Activated CD4-positive, alpha-beta T cell treated with anti-CD3 and anti-CD28 coated beads, Interleukin-2, amount 10 ng/mL, durations not matched to agents 7 days and 5 days (primary cell): ENCODE measurements at places on chromosomes 16 and 17. TPM values are rescaled to one million over a fixed set of nuclear protein-coding genes. Genes with fewer than 3 reads are reported as not detected.

GRCh38 chr16:30491744-30492308, 19.3 kb downstream of the ITGAL start:
- DNase-seq = peak; percentile 20

The KRT25 gene
- total RNA-seq = not detected

The MILR1 gene
- not detected for total RNA-seq

The GRAP gene
- 35.4 TPM for total RNA-seq

DNA sequence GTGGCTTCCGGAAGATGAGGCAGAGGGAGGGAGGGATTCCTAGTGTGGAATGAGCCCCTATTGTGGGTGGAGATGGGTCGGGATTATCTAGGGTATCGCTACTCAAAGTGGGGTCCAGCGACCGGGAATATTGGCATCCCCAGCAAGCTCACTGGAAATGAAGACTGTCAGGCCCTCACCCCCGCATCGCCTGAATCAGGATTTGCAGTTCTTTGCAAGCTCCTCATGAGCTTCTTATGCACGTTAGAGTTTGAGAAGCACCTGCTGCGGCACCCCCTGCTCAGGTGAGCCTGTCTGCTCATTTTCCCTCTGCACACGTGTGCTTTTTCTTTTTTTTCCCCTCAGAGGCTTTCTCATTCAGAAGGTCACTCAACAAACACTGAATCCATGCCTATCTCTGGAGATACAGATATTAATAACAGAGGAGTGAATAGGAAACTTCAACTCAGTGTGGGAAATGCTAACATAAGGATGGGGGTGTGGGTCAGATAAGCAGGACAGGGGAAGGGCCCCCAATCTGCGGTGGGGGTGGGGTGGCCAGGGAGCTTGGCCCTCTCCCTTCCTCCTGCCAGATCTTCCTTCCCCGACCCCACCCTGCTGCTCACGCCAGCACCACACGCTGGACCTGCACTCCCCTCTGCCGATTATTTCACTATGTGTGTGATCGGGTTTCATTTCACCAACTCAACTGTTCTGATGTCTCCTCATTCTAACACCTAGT, 67.7 kb upstream of the NFAT5 start:
- DNase-seq = no peak

DNA sequence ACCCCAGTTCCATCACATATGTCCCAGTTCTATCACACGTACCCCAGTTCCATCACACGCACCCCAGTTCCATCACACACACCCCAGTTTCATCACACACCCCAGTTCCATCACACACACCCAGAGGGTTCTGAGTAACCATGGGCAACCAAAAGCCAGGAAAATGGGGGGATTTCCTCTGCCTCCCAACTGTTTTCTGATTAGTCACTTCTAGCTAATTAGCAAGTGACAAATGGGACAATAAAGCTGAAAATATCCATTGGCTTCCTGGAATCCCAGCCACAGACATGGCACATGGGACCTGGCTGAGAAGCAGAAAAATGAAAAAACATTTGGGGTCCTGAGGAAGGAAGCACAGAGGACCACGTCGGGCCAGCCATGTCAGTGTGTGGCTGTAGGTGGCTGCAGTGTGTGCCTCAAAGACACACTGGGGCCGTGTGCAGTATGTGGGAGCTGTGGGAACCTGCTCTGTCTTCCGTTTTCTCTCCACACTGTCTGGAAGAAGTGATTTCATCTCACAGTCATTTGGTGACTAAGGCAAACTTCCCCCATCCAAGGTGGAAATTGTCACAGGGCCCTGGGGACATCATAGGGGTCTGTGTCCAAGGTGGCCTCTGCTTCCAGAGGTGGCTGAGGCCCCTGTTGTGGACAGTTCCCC, 106.7 kb downstream of the CMIP start:
- DNase-seq = no peak

The ACSM2A gene
- total RNA-seq = not detected

DNA sequence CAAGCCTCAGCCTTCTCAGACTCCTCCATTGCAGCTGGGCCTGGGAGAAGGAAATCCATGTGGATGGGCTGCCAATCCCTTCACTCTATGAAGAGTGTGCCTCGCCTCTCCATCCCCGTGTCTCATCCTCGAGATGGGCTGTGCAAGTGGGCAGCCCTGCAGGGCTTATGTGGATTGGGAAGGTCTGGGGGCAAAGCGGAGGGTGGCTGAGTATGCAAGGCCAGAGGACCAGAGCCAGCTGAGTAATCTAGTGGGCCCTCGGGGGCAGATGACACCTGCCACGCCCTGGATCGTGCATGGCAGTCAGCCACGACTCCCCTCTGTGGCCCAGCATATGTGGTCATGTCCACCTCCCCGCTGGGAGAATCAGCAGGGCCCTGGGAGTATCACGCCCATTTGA, 78.9 kb downstream of the IRX5 start:
- no peak for DNase-seq

DNA sequence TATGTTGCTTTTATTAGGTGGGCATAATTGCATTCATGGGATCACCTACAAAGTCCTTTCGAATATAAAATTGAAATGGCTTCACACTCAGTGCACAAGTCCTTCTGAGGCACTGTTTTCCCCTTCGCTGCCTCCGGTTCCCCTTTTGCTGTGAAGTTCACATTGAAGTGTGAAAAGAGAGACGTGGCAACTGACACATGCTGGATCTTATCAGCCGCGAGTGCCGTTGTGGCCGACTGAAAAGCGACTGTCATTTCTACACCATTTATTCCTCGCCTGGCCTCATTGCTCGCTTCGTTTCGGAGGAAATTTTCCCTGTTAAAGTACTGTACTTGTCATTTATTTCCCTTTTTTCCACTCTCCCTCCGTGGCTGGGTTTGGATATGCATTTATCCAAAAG, 423.5 kb downstream of the MAF start:
- DNase-seq = no peak
